HS-5 (cell line): ENCODE measurements at places on chromosomes 5 and 9.

DNA sequence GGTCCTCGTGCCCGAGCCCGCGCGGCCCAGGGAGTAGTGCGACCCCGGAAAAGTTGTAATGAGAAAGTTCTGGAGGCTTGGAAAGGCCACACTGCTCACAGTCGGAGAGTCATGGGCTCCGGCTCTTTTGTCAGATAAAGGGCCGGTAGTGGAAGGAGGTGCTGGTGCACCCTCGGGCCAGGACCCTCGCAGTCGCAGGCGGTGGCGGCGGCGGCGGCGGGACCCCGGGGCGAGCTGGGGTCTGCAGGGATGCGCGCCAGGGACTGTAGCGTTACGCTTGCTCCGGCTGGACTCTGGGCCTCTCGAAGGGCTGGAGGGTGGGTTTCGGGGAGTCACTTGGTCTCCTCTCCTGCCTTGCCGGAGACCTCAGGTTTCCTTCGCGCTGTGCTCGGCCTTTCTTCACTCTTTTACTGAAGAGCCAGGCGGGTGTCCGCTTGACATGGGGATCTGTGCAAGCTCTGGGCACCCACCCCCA is 1.5 kb downstream of the RORB start:
- no peak for DNase-seq

DNA sequence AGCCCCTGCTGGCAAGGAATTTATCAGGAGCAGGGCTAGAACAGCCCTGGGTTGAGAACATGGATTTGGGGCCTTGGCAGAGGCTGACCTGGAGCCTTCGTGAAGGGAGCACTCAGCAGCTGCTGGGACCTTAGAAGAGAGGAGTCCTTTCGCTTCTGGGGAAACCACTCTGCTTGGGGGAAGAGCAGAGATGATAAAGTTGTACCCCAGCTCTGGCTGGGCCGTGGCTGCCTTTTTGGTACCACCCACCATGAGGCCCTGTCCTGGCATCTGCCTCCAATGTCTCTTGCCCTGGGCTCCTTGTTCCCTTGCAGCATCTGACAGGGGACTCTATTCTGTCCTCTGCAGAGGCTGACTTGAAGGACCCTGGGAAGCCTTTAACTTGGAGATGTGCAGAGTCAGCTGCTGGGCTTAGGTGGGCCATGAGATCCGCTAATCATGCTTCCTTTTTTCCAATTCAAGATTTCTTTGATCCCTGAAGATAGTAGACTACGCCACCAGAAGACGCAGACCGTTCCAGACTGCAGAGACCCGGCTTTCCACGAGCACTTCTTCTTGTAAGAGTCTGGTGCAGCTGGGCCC is 20.2 kb downstream of the RGS3 start:
- no peak for DNase-seq

DNA sequence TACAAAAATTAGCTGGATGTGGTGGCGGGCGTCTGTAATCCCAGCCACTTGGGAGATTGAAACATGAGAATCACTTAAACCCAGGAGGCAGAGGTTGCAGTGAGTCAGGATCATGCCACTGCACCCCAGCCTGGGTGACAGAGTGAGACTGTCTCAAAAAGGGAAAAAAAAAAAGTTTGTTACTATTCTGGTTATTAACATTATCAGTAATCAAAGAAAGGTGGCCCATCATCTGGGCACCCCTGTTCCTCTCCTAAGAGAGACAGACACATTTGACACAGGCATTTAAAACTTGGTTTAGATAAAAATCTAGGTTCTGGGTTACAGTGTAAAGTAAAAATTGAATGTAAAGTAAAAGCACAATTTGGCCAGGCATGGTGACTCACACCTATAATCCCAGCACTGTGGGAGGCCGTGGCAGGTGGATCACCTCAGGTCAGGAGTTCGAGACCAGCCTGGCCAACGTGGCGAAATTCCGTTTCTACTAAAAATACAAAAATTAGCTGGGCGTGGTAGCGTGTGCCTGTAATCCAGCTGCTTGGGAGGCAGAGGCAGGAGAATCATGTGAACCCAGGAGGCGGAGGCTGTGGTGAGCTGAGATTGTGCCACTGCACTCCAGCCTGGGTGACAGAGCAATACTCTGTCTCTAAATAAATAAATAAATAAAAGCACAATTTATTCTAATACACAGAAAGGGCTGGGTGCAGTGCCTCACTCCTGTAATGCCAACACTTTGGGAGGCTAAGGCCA is 16.7 kb upstream of the PHYHD1 start:
- DNase-seq: no peak

- DNase-seq: no peak
Observed at GRCh38 chr5:178872302-178872701, 12.5 kb downstream of the ZNF354B start.

DNA sequence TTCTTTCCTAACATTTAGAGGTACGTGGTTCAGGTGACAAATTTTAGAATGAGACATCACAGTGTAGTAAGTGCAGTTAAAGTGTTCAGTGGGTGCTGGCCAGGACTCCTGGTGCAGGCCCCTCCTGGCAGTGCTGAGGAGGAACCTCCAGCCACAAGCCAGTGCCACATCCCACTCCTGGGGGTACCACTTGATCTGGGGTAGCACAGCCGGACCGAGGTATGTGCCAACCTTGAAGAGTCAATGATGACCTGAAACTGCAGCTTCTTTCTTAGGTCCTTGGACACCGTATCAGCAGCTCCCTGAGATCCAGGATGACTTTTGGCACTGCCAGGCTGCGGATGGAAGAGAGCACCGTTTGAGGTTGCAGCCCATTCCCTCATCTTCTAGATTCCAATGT is 310.4 kb upstream of the IRX4 start:
- no peak for DNase-seq

DNA sequence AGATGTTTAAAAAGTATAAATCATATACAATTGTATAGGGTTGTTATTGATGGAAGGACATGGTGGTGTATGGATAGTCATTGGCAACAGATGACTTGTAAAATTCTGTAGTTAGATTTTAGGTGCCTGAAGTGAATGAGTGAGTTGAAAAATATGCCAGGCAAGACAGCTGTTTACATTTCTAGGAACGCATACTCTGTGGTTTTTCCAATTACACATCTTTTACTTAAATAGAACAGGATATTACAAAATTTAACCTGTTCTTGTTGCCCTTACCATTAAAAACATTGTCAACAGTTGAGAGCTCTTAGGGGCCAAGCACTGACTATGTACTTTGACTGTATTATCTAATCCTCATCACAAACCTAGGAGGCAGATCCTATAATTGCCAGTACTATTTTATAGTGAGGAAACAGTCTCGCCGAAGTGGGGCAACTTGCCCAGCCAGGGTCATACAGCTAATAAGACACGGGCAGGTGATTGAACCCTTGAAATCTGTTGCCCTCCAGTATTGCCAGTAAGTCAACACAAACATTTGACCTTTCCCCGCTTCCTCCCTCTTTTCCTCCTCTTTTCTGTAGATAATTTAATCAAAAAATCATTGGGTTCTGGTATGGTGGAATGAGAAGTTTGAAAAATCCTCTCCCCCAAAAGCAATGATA is 88.6 kb downstream of the MACROH2A1 start:
- peak; percentile 73 for DNase-seq

DNA sequence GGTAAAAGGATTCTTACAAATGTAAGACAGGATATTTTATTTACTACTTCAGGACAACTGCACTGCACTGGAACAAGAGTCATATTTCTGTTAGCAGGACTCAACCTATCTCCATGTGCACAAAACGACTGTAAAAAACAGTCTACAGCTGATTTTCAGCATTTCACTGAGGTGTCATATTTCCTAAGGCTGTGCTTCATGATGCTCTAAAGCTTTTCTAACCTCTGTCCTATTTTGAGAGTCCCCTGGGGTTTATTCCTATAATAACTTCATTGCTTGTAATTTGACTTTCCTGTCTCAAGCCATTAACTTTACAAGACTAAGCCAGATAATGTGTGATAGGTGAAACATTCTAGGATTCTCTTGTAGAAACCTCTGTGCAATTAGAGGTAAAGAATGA is 472.3 kb downstream of the HINT1 start:
- no peak for DNase-seq

DNA sequence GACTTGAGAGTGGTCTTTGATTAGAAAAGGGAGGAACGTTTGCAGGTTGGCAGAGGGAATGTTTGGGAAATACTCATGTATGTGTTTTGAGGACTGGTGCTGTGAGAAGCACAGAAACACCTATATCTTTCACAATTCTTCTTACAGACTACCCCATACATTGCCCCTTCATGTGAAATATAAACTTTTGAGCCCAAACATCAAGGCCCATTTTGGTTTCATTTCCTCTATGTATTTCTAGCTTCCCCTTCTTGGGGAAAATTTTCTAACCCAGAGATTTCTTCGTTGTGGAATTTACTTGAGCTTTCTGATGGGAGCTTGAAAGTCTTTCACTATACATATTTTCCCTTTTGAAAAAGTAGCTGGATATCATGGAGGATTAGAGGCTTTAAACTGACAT is 67.6 kb downstream of the FYB1 start:
- no peak for DNase-seq

DNA sequence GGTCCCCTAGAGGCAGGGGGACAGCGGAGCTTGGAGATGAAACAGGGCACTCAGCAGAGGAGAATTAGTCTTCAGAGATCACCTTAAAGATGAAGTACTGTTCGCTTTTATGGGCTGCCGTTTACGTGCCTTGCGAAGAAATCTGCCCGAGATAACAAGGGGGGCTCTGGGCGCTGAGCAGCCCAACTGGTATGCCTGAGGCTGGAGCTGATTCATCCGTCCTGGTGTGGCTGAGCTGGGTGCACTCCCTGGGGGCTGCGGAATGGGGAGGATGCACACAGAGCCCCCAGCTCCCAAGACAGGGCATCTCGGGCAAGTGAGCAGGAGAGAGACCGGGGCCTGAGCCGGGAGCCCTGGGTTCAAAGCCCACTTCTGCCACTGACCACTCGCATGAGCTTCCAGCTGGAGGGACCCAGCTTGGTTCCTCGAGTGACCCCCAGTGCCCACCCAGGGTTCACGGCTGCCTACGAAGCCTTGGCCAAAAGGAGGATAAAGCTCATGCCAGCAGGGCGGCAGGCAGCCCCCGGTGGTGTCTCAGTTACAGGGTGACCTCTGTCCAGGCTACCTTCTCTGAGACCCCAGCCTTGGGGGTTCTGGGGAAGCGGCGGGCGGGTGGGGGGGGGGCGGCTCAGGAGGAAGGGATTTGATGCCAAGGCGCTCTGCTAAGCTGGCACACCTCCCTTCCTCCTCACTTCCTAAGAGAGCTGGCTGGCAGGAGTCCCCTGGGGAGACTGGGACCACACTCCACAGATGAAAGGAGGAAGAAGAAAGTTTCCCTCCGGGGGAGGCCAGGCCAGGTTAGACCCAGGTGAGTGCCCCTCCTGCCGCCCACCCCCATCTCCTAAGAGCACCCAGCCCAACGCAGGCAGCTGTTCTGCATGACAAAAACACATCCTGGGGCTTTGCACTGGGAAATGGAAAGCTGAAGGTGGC is 5.7 kb downstream of the FIBCD1 start:
- DNase-seq: no peak

DNA sequence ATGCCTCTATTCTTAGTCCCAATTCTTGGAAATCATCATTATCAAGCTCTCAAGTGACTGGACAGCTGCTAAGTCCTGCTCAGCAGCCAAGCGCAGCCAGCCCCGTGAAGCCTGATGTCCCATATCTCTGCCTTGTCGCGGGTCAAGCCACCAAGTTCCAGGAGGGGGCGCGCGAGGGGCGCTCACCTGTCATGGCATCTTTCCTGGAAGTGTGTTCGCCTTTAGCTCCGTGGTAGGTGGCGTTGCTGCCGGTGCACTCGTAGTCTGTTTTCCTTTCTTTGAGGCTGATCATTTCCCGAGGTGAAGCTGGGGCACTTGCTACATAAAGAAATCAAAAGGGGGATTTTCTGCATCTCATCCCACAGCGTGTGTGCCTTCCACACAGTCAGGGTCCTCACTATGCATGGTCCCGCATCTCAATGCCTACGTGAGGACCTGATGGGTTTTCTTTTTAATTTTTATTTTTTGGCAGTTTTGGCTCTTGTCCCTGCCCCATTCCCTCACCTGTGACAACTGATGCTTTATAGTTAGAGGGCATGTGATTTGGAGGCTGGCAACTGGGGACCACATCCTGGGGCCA is 227.0 kb upstream of the DAP start:
- DNase-seq: no peak

- DNase-seq: no peak
Observed at GRCh38 chr5:167057665-167058064, 1233.8 kb upstream of the WWC1 start.

DNA sequence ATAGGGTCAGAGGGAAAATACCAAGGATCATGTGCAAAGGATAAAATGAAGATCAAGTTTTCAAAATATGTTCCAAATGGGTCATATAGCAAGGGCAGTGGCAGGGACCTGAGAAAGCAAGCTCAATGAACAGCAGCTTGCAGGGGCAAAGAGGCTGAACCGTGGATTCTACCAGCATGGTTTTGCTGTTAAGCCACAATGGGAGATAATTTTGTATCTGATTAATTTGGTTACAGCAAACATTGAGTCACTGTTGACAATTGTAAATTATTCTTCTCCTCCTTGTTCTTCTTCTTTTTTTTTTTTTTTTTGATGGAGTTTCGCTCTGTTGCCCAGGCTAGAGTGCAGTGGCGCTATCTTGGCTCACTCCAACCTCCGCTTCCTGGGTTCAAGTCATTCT is 18.4 kb upstream of the ERAP2 start:
- no peak for DNase-seq

GRCh38 chr9:70921136-70921535 is 200.3 kb downstream of the TRPM3 start:
- DNase-seq: peak; percentile 10

GRCh38 chr5:143495821-143496275 is 92.4 kb upstream of the NR3C1 start:
- DNase-seq: peak; percentile 56

DNA sequence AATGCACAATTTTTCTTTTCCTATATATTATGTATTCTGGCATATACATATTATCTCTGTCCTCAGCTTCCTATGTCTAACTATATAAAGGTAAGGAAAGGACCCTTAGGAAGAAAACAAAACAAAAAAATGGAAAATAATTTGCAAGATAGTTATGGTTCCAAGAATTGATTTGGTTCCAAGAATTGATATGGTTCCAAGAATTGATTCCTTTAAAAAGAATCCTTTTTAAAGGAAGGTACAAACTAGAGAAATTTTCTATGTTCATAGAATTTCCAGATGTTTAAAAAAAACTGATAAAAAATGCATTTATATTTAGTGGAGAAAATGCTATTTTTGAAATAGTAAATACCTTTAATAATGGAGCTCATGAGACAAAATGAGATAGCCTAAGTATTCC is 12.1 kb downstream of the LYRM7 start:
- DNase-seq: no peak

GRCh38 chr9:137454597-137455358 is 4.4 kb downstream of the NSMF start:
- no peak for DNase-seq
